HFFc6 (cell line): ENCODE measurements at places on chromosomes 7 and 10.

DNA sequence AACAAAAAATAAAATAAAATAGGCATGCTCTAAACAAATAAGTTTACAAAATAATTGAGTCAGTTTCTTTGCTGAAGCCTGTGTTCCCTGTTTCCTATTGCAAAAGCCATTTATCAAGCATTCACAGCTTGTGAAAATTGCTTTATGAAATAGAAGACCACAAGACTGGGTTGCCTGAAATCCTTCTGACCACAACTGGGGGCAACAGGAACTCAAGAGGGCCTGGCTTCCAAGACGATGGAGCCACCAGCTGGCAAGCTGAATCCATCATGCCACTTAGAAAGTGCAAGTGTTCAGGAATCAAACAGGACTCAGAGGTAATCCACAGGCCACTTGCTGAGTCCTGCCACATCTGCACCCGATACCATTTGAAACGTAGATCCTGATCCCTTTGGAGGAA lies 752 bp upstream of the ABCA13 start:
- DNase-seq, result no peak

DNA sequence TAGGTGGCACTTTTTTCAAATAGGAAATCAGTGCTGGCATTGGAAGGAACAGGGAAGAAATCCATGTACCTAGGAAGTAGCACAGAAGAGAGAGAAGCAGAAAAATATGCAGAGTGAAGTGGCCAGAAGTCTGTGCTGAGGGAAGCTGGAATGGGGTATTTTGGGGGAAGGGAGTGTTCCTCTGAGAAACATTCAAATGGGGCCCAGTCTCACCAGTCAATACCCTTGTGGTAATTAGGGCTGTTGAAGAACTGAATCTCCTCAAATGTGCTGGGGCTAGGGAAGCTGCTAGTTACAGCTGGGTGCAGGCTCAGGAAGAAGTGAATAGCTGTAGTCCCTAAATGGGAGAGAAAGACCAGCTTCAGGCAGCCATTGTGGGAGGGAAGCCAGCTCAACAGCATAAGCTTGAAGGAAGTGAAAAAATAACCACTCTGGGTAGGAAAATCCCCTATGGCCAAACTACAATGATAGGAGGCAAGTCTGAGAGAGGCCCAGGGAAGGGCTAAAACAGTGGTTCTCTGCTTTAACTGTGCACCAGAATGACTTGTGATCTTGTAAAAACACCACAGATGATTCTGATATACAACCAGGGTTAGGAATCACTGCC lies 7.6 kb downstream of the NDST2 start:
- DNase-seq, result no peak

DNA sequence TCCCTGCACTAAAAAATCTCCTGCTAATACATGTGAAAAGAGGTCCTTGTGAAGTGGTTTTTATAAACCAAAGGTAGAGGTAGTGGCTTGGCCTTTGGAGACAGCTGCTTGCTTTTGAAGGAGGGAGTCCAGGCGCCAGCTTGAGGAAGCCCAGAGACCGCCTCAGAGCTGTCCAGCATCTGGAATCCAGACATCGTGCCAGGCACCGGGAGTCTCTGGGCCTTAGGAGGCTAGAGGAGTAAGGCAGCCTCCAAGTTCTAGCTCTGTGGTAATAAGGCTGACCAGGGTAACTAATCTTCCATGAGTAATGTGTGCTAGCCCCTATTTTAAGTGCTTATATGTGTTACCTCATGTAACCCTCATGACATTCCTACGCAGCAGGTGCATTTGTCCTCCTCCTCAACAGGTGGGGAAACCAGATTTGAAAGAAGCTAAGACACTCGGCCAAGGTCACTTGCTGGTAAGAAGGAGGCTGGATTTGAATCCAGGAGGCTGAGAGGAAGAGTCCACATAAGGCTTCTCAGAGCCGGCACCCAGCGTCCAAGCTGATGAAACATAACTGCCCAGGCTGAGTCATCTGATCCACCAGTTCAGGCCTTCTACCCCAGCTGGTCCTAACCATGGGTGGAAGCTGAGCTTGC lies 26.1 kb downstream of the PRLHR start:
- DNase-seq, result peak; percentile 33

DNA sequence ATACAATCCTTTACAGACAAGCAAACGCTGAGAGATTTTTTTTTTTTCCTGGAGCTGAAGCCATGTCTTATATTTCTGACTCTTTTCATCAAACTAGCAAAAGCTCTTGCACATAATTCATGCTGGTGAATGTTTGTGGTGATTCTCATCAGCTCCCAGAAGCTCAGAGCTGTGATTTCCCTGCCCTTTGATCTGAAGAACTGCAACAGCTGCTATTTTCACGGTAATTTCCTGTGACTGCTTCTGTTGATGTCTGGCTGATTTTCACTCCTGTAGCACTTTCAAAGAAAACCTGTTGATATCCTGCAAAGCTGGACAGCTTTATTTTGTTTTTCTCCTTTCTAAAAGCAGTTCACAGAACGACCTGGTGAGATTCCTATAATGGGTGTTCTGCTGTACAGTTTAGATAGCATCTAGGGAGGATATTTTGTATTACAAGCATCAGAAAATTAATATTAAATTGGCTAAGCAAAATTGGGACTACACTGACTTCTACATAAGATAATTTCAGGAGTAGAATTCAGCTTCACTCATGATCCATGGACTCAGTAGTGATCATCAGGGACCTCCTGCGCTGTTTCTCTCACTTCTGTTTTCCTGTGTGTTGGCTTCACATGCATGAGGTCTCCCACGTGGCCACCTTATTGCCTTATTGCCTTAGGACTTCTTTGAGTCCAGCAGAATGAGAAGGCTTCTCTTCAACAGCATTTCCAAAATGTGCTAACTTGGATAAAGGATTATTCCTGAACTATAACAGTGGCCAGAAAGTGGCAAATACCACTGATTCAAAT lies 1111.6 kb upstream of the SORCS1 start:
- DNase-seq, result no peak

GRCh38 chr7:76262683-76263402 lies 39.6 kb upstream of the HSPB1 start:
- DNase-seq, result peak; percentile 48

DNA sequence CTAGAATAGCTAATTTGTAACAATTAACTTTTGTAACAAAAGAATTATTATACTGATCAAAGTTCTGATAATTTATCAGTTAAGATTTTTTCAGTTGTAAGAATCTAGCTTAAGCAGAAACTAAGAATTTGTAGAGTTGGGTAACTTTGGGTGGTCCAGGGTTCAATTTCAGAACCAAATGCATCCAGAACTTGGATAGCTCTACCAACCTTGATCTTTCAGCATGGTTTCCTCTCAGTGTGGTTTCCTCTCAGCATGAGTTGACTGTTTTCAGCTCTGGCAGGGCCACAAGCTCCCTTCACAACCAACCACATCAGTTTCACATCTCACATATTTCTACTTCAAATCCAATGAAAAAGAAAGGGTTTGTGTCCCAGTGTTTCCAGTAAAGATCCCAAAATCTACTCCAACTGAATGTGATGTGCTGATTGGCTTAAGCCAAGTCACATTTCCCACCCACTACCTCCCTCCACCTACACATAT lies 3.3 kb upstream of the FAS start:
- DNase-seq, result no peak
